ENCODE measurements at places on chromosomes 6 and 20. TPM values are rescaled to one million over a fixed set of nuclear protein-coding genes. Genes with fewer than 3 reads are reported as not detected.

The OR2H2 gene
- not detected for total RNA-seq

The VSTM2L gene
- total RNA-seq, result 17.7 TPM

The LMBRD1 gene
- total RNA-seq, result 50.2 TPM

The CHRNA4 gene
- 2.3 TPM for total RNA-seq

The GMPR gene
- total RNA-seq, result 125 TPM

The GNMT gene
- total RNA-seq, result 0.97 TPM

The ZNF512B gene
- total RNA-seq, result 12.2 TPM

The MUC21 gene
- total RNA-seq, result not detected

The MUC22 gene
- total RNA-seq, result 0.14 TPM

The CDH26 gene
- total RNA-seq, result 2.3 TPM

The ANGPT4 gene
- total RNA-seq, result 0.05 TPM

Measured in Right ventricle myocardium inferior (tissue), 1 donor.